ENCODE measurements at places on chromosomes 7 and 10.

GRCh38 chr10:47225219-47225927, 74.6 kb upstream of the GDF10 start:
- DNase-seq, result no peak

GRCh38 chr7:12403287-12404181, at the start of gene VWDE:
Gene VWDE (minus strand): TSS chr7:12403865. CDS start chr7:12403716, 149 bp downstream.
- peak; percentile 36 for DNase-seq

DNA sequence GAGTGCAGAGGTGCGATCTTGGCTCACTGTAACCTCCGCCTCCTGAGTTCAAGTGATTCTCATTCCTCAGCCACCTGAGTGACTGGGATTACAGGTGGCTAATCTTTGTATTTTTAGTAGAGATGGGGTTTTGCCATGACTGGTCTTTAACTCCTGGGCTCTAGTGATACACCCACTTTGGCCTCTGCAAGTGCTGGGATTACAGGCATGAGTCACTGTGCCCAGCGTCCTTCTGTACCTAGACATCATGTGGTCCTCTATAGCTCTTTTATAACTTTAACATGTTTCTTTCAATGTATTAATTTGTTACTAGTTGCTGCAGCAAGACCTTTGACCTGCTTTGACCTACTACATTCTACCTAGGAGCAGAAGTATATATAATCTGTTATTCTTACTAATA, 38.7 kb upstream of the BICC1 start:
- no peak for DNase-seq

DNA sequence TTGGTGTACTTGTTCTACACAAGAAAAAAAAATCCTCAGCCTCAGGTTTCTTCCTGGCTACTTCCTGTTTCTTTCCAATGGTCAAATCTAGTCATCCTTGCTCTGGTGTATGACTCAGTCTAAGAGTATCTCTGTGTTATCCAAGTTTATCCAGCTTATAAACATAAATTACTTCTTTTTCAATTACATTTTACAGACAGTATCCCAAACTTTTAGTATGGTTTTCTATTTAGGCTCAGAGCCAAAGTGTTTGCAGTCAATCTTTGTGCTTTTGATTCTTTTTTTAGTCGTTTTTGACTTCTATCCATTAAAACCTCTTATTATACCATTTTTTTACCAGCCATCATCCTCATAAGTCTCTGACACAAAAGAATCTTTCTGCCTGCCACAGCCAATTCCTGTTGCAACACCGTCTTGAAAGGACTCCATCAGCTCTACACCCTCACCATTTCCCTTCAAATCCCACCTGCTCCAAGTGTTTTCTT, 294.6 kb downstream of the PTEN start:
- no peak for DNase-seq

GRCh38 chr10:58003945-58004344, 263.7 kb downstream of the IPMK start:
- no peak for DNase-seq

GRCh38 chr7:100353685-100354330, 4.1 kb upstream of the PILRB start:
- DNase-seq, result peak; percentile 51

DNA sequence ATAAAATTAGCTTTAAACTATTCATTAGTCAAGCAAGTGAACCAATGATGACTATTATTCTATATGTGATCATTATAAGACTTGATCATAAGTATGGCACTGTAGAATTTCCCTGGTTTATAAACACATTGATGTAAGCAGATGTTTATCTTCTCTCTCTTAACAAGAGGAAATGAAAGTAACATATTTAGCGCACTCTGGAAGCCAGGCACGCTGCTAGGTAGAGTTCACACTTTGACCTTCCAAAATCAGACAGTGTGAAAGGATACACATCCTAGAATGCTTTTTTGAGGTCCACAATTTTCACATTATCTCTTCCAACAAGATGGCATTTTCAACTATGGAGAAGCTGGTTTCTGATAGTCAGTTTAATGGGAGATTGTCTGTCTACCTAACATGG, 529.4 kb upstream of the IGFBP3 start:
- no peak for DNase-seq

DNA sequence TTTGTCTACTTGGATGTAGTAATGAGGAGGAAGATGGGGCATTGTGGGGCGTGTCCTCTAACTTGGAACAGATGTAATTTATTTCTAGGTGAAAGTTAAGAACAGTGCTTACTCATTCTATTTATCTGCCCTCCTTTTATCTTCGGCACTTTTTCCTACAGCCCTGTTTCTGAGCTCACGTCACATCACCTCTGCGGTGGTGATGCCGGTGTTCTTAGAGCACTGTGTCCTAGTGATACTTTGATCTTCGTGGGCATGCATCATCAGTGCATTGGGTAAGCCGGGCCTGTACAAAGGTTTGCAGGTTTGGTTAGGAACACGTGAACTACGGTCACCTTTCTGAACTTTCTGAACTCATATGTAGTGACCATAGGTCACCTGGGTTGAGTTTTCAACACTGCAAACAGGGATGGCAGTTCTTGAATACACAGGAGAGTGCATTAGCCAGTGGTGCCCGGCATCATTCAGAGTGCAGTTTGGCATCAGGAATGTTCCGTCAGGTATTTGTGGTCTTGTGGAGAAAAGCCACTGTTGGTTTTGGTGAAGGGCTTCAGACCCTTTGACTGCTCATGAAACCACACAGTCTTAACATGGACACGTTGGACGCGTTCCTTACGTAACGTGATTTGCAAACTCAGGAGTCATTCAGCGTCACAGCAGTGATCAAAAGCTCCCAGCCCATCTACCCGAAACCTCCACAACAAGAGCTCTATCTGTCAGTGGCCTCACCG, 5.6 kb downstream of the POR start:
- DNase-seq, result no peak

DNA sequence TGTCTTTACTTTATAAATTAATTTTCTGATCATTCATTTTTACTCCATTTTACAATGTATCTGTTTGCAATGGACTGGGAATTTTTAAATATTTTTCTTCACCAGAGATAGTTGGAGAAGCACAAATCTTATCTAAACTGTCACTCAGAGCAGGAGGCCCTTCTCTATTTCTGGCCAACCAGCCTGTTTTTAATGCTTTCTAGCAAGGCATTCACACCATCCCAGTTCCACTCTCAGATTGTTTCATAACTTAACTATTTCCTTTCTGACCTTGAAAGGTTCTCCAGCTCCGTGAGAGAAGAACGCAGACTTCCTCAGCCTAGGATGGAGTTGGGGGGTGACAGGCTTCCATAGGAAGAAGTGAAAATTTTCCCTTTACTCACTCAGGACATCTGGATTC, 155.8 kb downstream of the SKIDA1 start:
- no peak for DNase-seq

- no peak for DNase-seq
Measured at GRCh38 chr7:26127411-26127810, 24.6 kb upstream of the NFE2L3 start.
